OCI-M1 (cell line): ENCODE measurements at places on chromosomes 1 and 21.

GRCh38 chr1:30616759-30617158, 106.6 kb downstream of the MATN1 start:
- no peak for DNase-seq

DNA sequence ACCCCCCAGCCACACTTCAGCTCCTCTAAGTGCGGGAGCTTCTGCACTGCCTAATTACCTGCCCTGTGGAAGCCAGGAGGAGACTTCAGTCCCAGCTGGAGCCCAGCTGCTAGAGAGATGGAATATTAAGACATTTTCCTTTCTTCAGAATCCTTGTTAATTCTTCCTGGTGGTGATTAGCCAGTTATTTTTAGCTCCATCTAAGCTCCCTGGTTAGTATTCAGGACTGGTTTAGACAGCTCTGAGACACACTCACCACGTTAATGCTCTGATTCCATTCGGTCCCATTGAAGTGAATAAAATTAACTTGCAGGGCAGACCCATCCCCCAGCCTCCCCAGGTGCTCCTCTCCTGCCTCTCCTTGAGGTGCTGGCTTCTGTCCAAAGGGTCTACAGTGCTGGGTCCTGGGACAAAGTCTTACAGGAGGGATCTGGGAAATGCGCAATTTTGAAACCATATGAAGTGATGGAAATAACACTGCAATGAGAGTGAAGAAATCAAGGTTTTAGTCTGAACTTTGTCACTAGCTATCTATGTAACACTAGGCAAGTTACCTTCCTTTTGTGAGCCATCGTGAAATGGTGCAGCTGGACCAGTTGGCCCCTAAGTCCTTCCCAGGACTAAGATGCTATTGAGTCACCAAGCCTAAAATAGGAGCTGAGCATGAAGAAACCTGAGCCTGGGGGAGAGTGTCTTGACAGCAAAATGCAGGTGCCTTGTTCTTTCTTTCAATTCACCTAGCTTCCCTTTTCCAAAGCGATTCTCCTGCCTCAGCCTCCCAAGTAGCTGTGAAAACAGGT, 117.4 kb upstream of the ATP1A1 start:
- DNase-seq, result no peak

GRCh38 chr21:44983421-44984206, 43.8 kb downstream of the SLX9 start:
- DNase-seq, result no peak

DNA sequence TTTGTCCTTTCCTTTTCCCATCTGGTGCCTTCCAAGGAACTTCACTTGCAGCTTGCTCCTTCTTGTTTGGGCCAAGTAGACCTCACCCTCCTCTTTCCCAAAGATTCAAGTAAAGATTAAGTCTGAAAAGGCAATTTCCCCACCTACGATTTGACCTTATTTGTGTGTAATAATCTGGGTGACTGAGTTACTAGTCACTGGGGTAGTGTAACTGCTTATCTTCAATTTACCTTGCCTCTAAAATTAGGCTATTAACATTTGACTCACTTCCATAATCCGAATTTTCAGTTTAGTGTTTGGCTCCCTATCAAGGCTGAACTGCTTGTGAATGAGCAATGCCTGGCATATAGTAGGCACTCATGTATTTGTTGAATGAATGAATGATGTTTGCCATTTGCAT, 59.6 kb downstream of the PLA2G4A start:
- no peak for DNase-seq

GRCh38 chr1:156705321-156705917, at the start of gene CRABP2:
CRABP2 (minus strand) TSS chr1:156705583; CDS start chr1:156705446, 137 bp downstream.
- DNase-seq, result peak; percentile 61

DNA sequence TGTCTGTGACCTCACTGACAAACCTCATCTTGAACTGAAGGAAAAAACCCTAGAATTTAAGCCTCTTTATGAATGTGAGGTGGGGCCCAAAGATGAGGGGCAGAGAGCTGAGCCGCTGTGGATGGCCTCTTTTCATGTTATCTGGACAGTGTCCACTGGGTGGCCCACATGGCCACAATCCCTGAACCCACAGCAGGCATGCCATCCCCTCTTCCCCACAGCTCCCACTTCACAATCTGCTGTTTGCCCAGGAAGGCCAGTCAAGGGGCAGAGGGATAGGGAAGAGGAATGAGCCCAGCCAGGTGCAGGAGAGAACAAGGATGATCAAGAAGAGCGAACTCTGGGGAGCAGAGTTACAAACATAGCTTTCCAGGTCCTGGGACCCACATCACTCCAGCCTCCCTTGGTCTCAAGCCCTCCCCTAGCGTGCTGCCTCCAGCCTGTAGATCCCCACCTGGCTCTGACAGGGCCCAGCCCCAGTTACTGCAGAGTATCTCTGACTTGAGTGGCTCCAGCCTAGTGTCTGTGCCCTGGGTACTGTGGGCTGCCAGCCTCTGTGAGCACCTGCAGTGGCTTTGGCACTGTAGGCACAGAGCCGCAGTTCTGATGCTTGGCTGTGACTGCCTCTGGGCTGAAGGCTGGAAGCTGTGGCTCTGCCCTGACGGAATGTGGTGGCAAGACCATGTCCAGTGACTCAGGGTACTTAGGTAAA, 1.9 kb upstream of the SLFNL1 start:
- DNase-seq, result peak; percentile 6

- DNase-seq, result peak; percentile 76
These were observed 20.9 kb upstream of the HSPA13 start for GRCh38 chr21:14403681-14404318.

GRCh38 chr21:41803316-41803715, 36.5 kb upstream of the RIPK4 start:
- no peak for DNase-seq

DNA sequence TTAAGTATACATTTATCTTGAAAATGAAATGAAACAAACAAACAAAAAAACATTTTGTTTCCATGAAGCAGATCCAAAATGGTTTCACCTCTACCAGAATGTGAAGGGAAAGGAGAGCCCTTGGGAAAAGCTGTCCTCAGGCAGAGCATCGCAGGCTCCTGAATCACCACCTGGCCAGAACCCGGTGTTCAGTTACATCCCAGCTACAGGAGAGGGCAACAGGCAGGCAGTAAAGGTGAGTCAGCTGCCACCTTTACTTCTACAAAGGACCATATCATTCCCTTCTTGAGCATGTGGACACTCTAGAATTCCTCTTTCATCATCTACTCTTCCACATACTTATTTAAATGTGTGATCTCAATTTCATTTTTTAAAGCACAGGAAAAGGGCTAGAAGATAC, 151.2 kb downstream of the PIGK start:
- DNase-seq, result no peak

GRCh38 chr1:9019896-9020295, 6.3 kb downstream of the SLC2A7 start:
- no peak for DNase-seq

DNA sequence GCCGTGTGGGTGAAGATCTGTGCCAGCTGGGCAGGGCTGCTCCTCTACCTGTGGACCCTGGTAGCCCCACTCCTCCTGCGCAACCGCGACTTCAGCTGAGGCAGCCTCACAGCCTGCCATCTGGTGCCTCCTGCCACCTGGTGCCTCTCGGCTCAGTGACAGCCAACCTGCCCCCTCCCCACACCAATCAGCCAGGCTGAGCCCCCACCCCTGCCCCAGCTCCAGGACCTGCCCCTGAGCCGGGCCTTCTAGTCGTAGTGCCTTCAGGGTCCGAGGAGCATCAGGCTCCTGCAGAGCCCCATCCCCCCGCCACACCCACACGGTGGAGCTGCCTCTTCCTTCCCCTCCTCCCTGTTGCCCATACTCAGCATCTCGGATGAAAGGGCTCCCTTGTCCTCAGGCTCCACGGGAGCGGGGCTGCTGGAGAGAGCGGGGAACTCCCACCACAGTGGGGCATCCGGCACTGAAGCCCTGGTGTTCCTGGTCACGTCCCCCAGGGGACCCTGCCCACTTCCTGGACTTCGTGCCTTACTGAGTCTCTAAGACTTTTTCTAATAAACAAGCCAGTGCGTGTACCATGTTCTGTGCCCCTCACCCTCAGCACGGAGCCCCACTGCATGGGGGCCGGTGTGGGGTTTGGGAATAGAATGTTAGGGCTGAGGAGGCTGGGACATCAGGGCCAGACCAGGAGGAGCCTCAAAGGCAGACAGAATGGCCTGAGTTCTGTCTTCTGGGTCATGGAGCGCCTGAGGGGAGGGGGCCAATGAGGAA, 21.3 kb downstream of the SERINC2 start:
- DNase-seq, result no peak

- DNase-seq, result no peak
These were observed 28.2 kb downstream of the RNF220 start for GRCh38 chr1:44433209-44433608.

- DNase-seq, result no peak
These were observed 52.1 kb downstream of the ACBD3 start for GRCh38 chr1:226134170-226135058.

DNA sequence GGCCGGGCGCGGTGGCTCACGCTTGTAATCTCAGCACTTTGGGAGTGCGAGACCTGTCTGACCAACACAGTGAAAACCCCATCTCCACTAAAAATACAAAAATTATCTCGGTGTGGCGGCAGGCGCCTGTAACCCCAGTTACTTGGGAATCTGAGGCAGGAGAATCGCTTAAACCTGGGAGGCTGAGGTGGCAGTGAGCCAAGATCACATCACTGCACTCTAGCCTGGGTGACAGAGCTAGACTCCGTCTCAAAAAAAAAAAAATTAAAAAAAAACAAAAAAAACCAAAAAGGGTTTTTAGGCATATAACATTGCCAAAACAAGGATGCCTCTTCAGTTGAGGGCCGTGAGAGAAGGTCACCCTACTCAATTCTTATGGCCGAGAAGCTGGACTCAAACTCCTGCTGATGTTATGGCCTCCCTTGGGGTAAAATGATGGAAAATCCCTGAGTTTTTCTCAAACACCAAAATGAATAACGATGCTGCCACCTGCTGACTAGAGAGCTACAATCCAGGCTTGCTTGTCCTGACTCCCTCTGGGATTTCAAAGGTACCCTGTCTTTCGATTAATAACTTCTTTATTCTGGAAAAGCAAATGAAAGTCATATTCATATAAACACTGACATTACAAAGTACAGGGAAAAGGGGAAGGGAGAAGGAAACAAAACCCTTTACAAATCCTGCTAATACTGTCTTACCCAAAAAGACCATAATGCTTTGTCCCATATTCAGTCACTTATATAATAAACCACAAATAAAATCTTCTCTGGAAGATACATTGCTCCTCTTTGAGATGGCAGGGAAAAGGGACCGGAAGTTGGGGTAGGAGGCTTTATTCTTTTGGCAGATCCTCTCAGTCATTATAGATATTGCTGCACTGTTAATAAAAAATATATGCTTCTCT, 10.7 kb downstream of the RAB42 start:
- DNase-seq, result peak; percentile 80

DNA sequence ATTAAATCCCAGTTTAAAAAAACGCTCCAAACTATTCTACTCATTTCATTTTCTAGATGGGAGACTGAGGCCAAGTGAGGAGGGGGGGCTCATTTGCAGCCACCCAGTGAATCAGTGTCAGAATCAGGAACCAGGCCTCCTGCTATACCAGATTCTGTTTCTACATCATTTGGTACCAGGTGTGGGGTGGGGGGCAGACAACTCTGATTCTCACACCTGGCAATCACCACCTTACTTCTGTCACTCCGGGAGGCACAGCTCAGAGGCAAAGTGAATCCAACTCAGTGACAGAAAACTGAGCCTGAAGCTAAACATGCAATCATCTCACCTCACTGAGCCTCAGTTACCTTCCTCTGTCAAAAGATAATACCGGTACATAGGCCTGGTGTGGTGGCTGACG, 23.5 kb upstream of the ID3 start:
- no peak for DNase-seq

GRCh38 chr1:16921391-16922185, at the start of gene CROCC:
CROCC (plus strand) TSS chr1:16921931; CDS start chr1:16922019, 88 bp downstream.
- DNase-seq, result peak; percentile 52

DNA sequence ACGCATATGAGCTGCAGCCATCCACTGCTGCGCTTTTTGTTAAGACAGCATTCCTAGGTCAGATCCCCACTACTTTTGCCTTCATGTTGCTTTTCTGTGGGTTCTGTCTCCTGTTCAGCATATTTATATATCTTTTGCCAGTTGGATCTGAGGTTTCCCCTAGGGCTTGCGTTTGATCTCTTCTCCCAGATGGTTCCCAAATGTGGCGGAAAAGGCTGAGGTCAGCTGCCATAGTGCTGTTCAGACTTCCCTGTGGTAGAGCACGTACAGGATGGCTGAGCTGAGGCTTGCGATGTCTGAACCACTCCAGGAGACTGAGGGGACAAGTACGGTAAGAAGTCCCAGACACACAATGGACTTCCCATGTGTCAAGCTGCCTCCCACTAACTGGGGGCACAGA, 39.8 kb downstream of the COL6A1 start:
- DNase-seq, result no peak

- DNase-seq, result no peak
These were observed 62.3 kb downstream of the GRIK3 start for GRCh38 chr1:36971852-36972618.

- DNase-seq, result no peak
These were observed 29.4 kb downstream of the CDK18 start for GRCh38 chr1:205533748-205534443.

DNA sequence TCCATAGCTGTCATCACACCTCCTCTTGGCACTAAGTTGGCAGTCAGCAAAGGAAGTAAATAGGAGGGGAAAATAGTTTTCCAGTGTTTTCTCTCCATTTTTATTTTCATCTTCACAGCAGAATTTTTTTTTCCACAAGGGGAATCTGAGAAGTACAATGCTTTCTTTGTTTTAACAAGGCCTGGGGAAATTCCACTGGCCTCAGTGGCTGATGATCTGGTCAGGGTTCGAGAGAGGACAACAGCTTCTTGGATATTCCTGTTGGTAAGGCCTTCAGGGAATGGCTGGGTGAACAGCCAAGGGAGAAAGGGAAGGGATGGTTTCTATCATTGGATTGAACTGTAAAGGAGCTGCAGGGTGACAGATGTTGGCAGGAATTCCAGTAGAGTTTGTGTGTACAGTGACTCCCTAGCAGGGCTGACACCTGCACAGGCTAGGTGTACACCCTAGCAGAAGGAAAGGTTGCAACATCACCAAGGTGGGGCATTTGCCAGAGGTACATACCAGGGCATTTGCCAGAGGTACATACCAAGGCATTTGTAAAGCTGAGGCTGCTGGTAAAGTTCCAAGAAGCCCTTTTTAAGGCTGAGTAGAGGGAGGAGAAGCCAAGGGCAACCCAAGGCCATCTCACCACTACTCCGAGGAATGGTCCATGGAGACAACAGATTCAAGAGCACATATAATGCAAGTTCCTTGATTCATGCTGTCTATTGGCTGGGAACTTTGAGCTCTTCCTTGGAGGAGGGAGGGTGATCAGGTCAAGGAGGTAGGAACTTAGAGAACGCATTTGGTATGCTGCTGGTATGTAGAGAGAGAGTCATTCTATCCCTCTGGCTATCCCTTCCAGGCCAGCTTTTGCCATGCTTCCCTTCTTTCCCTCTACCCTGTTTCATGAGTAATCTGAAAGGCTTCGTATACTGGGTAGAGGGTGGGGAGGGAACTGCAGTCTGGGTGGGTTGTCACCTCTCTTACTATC, 3.1 kb downstream of the GJA5 start:
- no peak for DNase-seq

- DNase-seq, result no peak
These were observed 407.9 kb upstream of the PKN2 start for GRCh38 chr1:88276163-88276562.

DNA sequence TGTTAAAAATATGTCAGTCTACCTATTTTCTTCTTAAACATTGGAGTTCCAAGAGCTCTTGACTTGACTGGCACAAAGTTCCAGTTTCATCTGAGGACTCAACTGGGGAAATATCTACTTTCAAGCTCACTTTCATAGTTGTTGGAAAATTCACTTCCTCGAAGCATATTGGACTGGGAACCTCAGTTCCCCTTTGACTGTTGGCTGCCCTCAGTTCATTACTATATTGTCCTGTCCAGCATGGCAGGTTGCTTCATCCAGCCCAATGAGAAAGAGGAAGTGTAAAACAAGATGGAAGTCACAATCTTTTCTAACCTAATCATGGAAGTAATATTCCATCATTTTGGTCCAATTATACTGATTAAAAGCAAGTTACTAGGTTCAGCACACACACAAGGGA, 54.3 kb downstream of the ZNF697 start:
- DNase-seq, result no peak
